ENCODE measurements at places on chromosomes 1 and 21.

DNA sequence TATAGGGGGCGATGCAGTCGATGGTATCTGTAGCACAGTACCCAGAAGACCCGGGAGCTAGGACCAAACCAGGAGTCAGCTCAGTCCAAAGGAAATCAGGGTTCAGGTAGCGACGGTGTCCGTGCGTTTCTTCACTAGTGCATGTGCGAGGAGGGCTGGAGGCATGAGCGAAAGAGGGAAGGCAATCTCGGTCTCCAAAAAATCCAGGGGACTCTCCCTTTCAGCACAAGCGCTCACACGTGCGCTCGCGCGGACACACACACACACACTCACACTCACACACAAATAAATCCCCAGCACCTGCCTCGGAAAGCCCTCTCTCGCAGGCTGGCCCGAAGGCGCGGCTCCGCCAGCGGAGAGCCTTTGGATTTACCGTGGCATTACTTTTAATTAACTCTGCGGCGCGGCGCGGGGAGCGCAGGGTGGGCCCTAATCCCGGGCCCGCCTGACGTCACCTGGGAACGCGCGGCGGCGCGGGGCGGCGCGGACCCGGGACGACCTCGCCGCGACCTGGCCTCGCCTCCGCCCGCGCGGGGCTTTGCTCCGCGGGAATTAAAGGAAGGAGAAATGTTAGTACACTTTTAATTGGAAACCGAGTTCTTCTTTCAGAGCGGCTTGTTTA, 121.2 kb downstream of the LMX1A start:
- DNase-seq, result no peak

- no peak for DNase-seq
These were observed 19.7 kb upstream of the ADGRB2 start for GRCh38 chr1:31783846-31784245.

DNA sequence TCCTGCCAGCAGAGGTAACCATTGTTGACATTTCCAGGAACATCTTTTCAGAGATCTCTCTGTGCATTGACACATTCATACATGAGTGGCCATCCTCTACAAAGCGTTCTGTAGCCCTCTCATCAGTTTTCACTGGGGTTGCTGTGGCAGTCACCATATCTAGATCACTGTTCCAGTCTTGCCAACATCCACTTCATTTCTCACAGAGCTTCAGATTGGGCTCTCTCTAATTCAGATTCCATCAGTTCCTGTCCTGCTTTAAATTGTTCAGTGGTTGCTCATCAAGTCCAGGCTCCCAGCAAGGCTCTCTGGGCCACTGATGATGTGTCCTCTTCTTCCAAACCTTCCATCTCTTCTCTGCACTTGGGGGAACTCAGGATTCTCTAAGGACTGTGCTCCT, 173.7 kb downstream of the KCNJ6 start:
- no peak for DNase-seq

- DNase-seq, result no peak
These were observed 52.2 kb downstream of the KIRREL1 start for GRCh38 chr1:158045639-158046038.

GRCh38 chr1:157682710-157683437, 17.7 kb downstream of the FCRL3 start:
- peak; percentile 37 for DNase-seq

GRCh38 chr1:156149374-156150332, 3.7 kb upstream of the SEMA4A start:
- no peak for DNase-seq

DNA sequence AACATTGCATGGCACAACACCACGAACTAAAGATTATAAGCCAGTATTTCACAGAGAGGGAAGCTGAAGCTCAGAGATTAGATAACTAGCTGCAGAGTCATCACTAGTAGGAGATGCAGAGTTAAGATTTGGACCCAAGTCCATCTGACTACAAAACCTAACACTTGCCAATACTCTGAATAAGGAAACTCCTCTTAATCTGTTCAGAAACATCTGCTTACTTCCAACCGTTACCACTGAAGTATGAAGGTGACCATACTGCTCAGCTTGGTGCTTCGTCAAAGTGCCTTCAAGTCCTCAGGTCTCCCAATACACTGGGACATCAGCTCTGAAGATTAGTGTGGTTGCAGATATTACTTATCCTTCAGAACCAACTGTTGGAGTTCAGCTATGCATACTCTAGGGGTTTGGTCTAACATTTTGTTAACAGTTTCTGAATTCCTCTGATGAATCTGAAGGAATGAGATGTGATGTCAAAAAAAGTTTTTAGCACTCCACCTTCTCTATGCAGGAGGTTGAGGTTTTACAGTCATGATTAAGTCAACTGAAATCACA, 179.6 kb downstream of the TPR start:
- no peak for DNase-seq

GRCh38 chr21:27532076-27532475, 565.2 kb upstream of the ADAMTS5 start:
- DNase-seq, result peak; percentile 72

DNA sequence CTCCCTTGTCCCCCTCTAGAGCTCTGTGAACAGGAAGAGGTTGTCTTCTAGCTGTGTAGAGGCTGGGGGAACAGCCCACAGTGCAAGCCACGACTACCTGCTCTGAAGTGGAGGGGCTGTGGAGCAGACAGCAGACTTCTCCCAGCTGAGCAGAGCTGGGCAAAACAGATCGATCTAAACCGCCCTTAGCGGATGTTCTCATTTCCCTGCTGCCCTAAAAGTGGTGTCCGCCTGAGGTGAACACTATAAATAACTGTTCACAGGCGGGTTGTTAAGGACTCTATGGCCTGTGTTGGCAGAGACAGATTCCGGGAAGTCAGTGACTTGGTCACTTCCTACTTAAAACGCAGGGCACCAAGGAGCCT, 203.2 kb downstream of the RHOU start:
- no peak for DNase-seq

GRCh38 chr1:243345205-243345604, 89.4 kb downstream of the SDCCAG8 start:
- peak; percentile 34 for DNase-seq

DNA sequence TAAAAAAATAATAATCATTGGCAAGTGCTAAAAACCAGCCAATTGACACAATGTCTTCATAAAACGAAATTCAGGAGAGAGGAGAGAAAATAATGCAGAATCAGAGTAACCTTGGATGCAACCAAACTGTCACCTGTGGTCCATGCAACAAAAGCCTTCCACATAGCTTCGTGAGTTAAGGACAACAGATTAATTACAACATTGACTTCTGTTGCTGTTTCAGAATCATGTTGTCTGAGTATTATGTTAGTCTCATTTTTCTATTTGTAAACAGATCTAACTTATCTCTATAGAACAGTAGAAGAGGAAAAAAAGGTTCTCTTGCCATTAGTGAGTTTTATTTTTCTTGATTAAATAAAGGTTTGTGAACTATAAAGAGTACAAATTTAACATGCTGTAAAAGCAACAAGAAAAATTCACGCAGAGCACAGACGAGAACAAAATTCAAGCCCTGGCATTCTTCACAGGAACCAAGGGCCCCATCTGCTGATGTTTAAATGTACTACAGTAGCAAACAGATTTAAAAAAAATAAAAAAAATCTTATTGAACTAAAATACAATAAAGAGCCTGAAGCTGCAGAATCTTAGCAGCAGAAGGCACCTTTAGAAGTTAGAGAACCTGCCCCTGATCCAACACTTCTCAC, 381.1 kb upstream of the PKN2 start:
- DNase-seq, result peak; percentile 69

GRCh38 chr1:193189442-193190095, 3.2 kb upstream of the B3GALT2 start:
- DNase-seq, result no peak

DNA sequence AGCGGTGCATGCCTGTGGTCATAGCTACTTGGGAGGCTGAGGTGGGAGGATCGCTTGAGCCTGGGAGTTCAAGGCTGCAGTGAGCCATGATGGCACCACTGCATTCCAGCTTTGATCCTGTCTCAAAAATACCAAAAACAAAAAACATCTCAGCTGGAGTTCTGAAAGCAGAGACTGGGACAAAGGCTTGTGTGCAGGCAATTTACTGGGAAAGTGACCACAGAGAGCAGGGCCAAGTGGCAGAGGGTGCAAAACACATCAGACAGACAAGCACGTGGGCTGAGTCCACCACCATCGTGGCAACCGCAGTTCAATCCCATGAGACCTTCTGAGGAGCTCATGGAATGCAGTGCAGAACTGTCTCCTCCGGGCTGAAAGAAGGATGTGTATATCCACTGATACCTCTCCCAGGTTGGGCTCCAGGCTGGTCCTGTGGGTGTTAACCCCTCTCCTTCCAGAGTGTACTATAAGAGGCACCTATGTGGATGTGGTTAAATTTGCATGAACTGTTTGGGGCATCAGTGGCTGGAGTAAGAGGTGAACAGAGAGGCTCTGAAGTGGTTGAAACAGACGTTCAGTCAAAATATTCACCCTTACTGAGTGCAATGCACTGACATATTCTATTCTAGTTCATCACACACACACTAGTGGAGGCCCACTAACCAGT, 10.8 kb downstream of the PIGP start:
- DNase-seq, result no peak

GRCh38 chr1:48527051-48527450, 55.0 kb upstream of the SPATA6 start:
- no peak for DNase-seq

All from HT-29 (cell line).